ENCODE measurements at places on chromosomes 2 and 18.
A peak's percentile ranks its signal among the peaks of the same experiment; 100 is the strongest.

DNA sequence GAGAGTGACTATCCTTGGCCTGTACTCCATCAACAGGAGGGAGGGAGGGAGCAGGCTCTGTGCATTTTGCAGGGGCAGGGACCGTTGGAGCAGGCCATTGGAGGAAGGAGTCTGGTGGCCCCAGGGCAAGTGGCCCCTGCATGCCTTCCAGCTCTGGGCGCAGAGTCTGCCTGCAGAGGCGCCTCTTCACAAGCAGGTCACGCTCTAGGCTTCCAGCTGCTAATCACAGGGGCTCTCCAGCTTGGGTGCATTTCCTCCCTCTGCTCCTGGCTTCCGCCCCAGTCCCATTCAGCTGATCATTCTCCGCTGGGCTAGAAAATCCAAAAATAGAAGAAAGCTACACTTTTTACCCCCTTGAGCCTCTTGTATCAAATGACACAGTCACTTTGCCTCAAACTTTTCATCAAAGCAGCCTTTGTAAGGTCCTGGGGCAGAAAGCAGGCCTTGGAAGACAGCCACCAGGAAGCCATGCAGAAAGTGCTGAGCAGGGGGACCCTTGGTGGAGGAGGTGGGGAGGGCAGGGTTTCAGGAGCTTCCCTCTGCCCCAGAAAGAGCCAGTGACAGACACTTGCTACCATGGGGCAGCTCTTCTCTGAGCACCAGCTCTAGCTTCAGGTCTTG is 11.3 kb downstream of the TMEM247 start:
- H3K4me1 ChIP-seq = peaks cover 18% of the 10 kb centered on the region
- no peak overlapping the region for H3K27ac ChIP-seq
- H3K36me3 ChIP-seq = no peaks in the 10 kb centered on the region
- no peak for DNase-seq
- no peak overlapping the region for H3K4me3 ChIP-seq

DNA sequence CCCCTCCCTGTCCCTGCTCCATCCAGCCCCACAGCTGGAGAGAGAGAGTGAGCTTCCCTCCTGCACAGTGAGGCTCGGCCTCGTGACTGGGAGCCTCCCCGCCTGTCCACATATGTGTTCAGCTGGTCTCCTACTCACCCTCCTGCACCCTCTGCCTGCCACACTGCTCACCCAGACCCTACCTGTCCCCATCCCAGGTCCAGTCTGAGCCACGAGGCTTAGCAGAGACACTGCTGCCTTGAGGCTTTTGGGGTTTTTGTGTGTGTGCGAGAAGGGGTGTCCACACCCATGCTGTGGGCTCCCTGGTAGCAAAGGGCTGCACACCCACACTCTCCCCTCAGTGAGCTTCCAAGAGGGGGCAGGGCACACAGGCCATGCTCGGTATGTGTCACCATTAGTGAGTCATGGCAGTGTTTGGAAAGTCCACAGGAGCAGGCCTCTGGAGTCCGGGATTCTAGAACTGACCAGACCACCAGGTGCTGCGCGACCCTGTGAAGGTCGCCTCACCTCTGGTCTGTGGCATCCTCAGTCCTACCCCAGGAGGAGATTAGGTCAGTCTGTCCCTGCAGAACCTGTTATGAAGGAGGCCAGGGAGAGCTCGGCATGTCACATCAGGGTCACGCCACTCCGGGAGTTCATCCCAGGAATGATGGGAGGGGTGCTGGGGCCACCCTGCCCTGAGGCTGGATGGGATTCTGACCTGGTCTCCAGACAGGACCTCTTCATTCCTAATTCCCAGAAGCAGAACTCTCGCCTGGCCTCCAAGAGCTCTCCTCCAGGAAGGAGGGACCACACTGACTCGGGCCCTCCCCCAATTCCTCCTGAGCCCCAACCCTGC is 39.9 kb upstream of the SMAD7 start:
- H3K4me1 ChIP-seq = peaks cover 18% of the 10 kb centered on the region
- H3K27ac ChIP-seq = no peak overlapping the region
- DNase-seq = no peak
- no peaks in the 10 kb centered on the region for H3K36me3 ChIP-seq
- no peak overlapping the region for H3K4me3 ChIP-seq

DNA sequence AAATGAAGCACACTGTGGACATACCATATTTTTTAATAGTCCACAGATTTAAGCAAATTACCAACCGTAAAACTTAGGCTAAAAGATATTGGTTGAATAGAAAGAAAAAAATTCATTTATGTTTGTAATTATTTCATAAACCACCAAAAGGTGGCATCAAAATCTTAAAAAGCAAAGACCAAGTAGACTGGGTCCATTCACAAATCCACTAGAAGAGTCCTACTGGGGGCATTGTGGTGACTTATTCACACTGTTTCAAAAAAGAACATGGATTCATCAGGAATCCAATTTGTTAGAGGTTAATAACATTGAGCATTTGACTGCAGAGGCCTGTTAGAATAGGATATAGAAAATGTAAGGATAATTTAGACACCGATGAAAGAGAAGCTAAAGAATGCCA is 194.9 kb upstream of the KYNU start:
- H3K4me3 ChIP-seq = no peak overlapping the region
- H3K27me3 ChIP-seq = no peaks in the 10 kb centered on the region
- no peaks in the 10 kb centered on the region for H3K36me3 ChIP-seq
- no peak overlapping the region for H3K27ac ChIP-seq
- DNase-seq = no peak

DNA sequence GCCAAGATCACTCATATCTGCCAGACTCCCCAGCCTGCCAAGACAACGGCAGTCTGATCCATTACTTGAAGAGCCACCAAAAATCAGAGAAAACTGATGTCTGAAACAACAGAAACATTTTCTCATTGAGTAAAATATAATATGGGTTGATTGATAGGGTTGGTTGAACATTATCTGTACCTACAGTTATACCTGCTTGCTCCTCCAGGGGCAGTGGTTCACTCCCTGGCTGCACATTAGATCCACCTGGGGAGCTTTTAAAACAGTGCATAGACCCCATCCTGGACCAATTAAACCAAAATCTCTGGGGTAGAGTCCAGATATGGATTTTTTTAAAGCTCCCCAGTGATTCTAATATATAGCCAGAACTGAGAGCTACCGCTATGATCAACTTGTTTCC is 43.6 kb upstream of the SLC14A2 start:
- no peak overlapping the region for H3K27ac ChIP-seq
- no peaks in the 10 kb centered on the region for H3K27me3 ChIP-seq
- peaks cover 7% of the 10 kb centered on the region for H3K4me1 ChIP-seq
- no peak overlapping the region for H3K4me3 ChIP-seq
- H3K36me3 ChIP-seq = no peaks in the 10 kb centered on the region
- DNase-seq = no peak

DNA sequence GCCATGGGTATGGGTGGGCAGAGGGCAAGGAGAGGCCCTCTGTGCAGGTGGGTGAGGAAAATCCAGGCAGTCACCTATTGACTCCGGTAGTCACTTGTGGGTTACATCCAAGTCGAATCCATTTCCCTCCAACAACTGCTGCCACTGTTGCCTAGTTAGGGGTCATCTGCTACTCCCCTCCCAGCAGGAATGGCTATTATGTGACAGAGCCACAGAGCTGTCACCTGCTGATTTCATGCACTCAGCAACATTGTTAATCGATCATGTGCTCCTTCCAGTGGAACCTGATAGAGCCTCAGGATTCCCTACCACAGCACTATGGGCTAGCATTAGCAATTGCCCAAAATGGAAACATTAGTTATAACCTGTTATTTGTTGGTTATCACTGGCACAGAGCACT is 31.4 kb downstream of the POLR1A start:
- H3K4me3 ChIP-seq = no peak overlapping the region

DNA sequence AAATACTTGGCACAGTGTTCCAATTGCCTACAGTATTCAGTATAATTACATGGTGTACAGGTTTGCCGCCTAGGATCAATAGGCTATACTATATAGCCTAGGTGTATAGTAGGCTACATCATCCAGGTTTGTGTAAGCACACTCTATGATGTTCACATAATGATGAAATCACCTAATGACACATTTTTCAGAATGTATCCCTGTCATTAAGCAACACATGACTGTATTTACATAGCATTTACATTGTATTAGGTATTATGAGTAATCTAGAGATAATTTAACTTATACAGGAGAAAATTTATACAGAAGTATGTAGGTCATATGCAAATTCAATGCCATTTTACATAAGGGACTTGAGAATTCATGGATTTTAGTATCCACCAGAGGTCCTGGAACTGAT is 35.4 kb downstream of the SCN7A start:
- no peak for DNase-seq
- H3K36me3 ChIP-seq = no peaks in the 10 kb centered on the region
- H3K4me1 ChIP-seq = no peaks in the 10 kb centered on the region
- H3K27me3 ChIP-seq = no peaks in the 10 kb centered on the region

DNA sequence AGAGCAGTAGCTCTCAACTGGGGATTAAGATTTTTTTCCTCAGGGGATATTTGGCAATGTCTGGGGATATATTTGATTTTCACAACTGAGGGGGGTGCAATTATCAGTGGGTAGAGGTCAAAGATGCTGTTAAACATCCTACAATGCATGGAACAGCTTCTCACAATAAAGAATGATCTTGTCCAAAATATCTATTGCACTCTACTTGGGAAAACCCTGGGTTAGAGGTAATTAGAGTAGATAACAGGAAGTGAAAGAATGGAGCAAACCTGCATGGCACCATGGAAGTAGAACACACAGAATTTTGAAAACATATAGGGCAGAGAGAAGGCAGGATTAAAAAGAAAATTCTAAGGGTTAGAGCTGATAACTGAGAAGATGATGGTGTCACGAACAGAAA is 26.4 kb upstream of the PPM1B start:
- H3K27ac ChIP-seq = no peak overlapping the region
- no peaks in the 10 kb centered on the region for H3K36me3 ChIP-seq
- no peak for DNase-seq
- no peak overlapping the region for H3K4me3 ChIP-seq
- H3K4me1 ChIP-seq = no peaks in the 10 kb centered on the region

- H3K4me3 ChIP-seq = no peak overlapping the region
- H3K27ac ChIP-seq = no peak overlapping the region
- DNase-seq = no peak
- peaks cover 40% of the 10 kb centered on the region for H3K4me1 ChIP-seq
- no peaks in the 10 kb centered on the region for H3K36me3 ChIP-seq
- no peaks in the 10 kb centered on the region for H3K27me3 ChIP-seq
Measured at GRCh38 chr18:63177259-63177658, 142.3 kb downstream of the BCL2 start.

DNA sequence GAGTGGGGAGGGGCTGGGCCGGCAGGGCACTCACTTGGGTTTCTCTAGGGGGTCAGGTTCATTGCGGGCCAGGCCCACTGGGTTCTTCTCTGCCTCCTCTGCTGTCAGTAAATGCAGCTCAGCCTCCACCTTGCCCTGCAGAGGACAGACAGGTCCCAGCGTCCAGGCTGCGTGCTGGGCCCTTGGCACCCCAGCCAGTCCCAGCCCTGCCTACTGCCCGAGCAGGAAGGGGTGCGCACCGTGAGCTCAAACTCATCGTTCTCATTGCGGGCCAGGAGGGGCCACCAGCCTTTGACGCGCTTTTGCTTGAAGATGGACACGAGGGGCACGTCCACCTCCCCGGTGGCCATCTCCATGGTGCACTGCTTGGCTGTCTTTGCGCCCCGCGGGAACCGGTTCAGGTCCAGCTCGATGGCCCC is 17.3 kb downstream of the OTOF start:
- DNase-seq = peak; percentile 76
- H3K36me3 ChIP-seq = no peaks in the 10 kb centered on the region
- no peak overlapping the region for H3K27ac ChIP-seq
- H3K4me3 ChIP-seq = no peak overlapping the region
- peaks cover 3% of the 10 kb centered on the region for H3K4me1 ChIP-seq
- no peaks in the 10 kb centered on the region for H3K27me3 ChIP-seq

DNA sequence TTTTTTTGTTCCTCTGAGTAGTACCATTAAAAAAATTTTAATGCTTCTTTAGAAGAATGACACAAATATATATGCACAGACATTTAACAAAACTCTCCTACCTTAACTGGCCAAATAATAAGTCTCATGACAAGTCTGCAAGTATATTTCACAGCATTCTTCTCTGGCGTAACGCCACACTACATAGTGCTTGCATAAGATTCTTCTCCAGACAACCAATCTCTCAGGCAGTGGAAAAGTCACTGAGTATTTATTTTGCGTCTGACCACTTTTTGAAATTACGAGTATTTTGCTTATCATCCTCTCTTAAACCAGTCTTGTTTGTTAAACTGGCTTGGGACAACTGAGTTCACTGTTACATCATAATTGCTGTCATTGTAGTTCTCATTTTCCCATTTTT is 749.2 kb downstream of the ADCYAP1 start:
- no peak overlapping the region for H3K27ac ChIP-seq

DNA sequence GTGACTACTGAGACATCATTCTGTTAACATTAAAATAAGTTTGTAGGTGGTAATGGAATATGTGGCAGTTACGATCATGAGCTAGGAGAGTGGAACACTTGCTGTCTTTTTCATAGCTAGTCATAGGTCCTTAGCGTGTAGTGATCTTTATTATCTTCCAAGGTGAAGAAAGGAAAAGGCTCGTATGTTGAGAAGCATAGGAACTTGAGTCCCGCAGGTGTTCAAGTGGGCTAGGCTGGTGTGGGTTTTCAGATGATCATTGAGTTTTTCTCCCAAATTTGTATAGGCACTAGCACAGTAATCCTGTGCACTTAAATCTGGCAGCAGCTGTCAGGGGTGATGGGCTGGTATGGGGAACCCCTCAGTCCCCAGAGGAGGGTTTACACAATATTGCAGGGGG is 10.9 kb downstream of the SLC20A1 start:
- peaks cover 84% of the 10 kb centered on the region for H3K36me3 ChIP-seq
- H3K27me3 ChIP-seq = no peaks in the 10 kb centered on the region
- no peak overlapping the region for H3K27ac ChIP-seq
- H3K4me1 ChIP-seq = no peaks in the 10 kb centered on the region
- no peak for DNase-seq

GRCh38 chr2:106972782-106973181 is 86.8 kb upstream of the ST6GAL2 start:
- no peaks in the 10 kb centered on the region for H3K27me3 ChIP-seq
- no peak overlapping the region for H3K4me3 ChIP-seq
- no peaks in the 10 kb centered on the region for H3K36me3 ChIP-seq

DNA sequence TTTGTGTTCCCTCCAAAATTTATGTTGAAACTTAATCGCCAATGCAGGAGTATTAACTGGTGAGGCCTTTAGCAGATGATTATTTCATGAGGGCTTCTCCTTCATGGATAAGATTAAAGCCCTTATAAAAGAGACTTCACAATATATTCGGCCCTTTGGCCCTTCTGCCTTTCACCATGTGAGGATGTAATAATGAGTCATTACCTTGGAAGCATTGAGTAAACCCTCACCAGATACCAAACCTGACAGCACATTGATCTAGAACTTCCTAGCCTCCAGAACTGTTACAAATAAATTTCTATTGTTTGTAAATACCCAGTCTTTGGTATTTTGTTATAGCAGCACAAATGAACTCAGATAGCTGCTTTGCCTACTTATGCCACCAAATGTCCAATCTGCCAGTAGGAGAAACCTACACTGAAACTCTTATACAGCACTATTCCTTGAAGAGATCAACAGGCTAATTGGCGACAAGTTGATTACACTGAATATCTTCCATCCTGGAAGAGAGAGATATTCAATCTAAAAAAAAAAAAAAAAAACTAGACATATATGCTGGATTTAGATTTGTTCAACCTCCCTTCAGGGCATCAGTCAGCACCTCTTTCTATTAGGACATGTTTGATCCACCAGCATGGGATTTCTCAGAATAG is 125.9 kb upstream of the COL5A2 start:
- DNase-seq = no peak
- H3K4me3 ChIP-seq = no peak overlapping the region
- no peaks in the 10 kb centered on the region for H3K27me3 ChIP-seq
- H3K27ac ChIP-seq = no peak overlapping the region
- H3K36me3 ChIP-seq = no peaks in the 10 kb centered on the region

Measured in suprapubic skin (tissue), 4 donors.